ENCODE measurements at places on chromosomes 1 and 21.

- no peak for DNase-seq
Measured at GRCh38 chr21:14766241-14766640, 220.1 kb upstream of the SAMSN1 start.

DNA sequence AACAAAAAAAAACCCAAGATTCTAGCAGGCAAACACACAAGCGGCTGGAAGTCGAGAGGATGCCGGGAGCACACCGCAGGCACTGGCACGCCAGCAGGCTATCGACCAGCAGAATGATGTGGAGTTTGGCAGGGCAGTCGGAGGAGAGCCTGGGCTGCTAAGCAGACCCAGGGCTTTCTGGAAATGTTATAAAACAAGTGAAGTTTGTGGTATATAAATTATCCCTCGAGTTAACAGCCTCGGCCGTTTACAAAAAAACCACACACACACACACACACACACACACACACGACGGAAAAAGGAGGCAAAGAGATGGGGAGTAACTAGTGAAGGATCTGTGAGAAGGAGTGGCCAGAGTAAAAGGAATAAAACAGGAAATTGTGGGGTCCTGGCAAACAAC lies 87.2 kb upstream of the IVNS1ABP start:
- DNase-seq: peak; percentile 59

- no peak for DNase-seq
Measured at GRCh38 chr1:219316066-219316465, 142.4 kb downstream of the LYPLAL1 start.

DNA sequence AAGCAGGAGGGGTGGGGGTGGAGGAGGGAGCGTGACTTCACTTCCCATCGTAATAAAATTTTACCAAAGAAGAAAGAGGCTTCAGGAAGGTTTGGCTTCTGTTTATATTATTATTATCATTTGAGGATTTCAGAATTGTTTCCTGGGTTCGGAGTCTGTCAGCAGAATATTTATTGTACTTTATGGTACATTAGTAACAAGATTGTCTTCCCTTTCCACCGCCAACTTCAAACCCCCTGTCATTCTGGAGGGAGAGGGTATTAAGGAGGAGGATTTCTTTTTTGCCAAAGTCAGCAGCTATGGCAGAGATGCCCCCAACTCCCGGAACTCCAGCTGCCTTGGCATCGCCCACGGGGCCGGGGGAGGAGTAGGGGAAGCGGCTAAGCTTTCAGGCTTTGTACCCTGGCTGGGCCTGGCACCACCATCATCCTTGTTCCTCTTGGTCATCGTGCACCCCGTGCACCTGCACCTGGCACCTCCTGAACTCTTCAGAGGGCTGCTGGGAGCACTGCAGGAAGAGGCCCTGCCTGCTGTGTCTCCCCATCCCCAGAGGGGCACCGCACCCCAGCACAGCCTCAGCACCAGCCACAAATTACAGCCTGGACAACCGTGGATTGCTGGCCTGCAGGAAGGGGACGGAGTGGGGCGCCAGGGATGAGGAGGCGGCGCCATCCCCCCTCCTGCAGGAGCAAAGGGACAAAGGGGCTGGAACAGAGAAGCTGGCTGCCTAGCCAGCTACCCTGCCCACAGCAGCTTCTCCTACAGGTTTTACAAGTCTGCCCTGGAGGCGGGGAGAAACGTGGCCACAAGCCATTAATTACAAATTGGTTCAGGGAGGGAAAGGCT lies 24.0 kb upstream of the PAX7 start:
- no peak for DNase-seq

DNA sequence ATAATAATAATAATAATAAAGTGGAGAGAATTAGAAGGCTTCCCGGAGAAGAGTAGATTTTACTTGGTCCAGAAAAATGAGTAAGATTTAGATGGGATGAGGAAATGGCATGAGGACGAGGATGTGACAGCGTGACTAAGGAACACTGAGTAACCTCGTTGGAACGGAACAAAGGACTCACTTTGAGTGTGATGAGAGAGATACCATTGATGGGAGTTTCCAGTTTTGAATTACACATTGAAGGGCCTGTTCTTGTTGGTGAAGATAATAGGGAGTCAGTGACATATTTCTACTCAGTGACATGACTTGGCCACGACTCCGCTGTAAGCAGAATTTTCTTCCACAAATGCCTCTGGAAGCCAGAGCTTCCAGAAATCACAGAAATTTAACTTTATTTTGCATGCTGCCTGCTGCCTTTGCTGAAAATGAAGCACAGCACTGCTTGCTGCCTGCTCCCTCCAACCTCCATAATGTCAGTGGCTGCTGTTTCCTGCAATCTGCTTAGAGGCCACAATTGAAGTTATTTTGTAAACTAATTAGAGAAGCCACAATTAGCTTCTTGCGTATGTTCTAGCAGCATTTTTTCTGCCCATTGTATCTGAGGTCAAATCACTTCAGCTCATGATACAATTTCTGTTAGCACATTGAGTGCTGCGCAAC lies 33.7 kb upstream of the FBXO28 start:
- peak; percentile 51 for DNase-seq

GRCh38 chr21:21216047-21216446 lies 217.8 kb downstream of the NCAM2 start:
- no peak for DNase-seq

- DNase-seq: no peak
Measured at GRCh38 chr1:112058815-112059450, 69.5 kb upstream of the KCND3 start.

- DNase-seq: no peak
Measured at GRCh38 chr1:157006676-157007075, 38.9 kb downstream of the ARHGEF11 start.

DNA sequence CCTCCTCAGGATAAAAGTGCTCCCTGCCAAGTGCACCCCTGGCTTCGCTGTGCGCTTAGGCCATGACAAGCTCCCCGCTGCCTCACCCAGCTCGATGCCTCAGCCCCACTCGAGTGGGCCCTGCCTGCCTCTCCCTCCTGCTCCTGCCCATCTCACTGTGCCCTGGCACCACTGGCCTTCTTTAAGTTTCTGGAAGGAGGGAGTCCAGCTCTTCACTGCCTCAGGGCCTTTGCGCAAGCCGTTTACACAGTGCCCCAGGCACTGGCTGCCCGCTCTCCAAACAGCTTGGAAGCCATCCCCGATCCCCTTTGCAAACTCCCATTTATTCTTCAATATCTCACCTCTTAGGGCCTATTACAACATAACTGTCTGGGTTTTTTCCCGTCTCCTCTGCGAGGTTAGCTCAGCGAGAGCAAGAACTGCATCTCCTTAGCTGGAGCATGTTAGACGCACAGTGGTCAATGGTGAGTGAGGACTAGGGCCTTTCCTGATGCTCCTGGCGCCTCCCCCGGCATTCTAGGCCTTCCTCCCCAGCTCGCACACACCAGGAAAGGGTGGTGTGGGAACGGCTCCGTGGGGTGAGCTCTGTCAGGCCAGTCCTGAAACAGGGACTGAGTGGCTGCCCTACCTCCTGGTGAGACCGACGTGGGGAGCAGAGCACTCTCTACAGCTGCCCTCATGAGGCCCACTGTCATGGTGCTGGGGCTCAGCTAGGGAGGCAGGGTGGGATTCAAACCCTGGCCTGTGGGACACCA lies 31.9 kb downstream of the PODN start:
- no peak for DNase-seq

DNA sequence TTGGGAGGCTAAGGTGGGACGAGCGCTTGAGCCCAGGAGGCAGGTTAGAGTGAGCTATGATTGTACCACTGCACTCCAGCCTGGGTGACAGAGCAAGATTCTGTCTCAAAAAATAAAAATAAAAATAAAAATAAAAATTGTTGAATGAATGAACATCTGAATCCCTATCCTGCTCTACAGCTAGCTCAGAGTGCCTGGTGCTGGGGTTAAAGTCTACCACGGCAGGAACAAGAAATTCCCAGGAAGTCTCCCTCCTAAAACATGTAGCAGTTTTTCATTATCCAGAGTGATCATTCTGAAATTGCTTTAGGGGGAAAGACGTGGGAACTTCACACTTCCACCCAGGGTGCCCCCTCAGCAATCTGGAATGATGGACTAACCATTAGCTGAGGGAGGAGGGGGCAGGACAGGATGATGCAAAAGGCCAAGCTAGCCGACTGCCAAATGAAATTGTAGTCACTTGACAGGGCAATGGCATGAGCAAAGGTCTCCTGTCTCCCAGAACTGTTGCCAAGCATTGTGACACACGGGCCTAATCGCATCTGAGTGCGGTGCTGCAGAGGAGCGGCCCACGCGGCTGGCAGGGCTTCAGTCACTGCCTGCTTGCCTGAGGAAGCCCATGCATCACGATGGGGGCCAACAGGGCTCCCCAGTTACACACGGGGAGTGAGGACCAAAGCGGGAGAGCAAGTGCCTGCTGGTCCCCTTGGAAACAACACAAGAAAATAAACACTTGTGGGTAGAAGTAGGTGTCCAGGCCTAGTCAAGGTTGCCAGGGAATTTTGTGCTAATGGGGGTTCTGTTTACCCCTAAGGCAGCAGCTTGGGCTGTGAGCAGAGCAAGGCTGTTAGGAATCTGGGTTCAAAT lies 85.7 kb downstream of the NENF start:
- DNase-seq: peak; percentile 65

DNA sequence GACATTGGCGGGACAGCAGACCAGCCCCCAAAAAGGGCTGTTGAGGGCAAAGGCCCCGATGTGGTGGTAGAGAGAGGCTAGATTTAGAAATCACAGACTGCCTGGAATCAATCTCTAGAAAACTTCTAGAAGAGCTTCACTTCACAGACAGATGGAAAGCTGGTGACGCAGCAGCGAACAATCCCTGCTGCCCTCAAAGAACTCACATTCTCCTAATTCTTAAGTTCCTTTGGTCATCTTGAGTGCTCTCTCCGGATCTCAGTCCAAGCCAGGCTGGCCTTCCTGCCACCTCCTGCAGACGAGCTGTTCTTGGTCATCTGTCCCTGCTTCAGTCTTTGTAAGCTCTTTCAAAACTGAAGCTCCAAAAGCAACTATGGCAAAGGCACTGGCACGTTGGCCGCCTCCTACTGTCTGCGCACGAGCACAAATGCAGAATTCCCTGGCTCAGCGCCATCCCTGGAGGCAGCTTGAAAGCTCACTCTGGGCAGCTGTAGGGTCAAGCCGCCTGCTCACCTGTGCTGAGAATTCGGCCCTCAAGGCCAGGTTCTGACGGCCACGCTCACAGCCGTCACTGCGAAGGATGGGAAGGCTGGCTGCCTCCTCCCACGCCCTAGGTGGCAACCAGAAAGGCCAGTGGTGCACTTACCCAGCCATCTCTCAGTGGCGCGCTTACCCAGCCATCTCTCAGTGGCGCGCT lies 110.6 kb downstream of the NPHP4 start:
- no peak for DNase-seq

- DNase-seq: peak; percentile 32
Measured at GRCh38 chr1:244173769-244174168, 122.7 kb downstream of the ZBTB18 start.

DNA sequence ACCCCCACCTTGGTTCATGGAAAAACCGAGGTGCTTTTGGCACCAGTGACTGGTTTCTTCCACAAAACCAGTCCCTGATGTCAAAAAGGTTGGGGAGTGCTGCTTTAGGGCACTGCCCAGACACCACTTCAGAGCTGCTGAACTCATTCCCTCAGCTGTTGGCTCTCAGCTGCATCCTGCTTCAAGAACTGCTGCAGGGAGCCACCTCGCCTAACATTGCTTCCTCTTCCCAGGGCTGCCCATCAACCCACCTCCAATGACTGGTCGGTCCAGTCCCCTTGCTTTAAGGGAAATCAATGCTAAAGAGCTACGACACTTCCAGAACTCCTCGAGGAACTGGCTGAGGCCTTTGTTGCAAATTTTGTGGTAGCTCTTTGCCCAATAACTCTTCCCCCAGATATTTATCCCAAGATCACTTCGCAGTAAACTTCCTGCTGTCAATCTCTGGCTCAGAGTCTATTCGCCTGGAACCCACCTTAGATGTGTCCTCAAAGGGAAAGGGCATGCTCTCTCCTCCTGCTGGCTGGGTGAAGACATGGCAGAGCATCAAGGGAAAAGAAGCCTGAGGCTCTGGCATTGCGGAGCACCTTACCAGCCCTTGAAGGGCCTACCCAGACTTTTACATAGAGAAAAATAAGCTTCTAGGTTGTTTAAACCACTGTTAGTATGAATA lies 29.0 kb downstream of the C1orf52 start:
- no peak for DNase-seq

DNA sequence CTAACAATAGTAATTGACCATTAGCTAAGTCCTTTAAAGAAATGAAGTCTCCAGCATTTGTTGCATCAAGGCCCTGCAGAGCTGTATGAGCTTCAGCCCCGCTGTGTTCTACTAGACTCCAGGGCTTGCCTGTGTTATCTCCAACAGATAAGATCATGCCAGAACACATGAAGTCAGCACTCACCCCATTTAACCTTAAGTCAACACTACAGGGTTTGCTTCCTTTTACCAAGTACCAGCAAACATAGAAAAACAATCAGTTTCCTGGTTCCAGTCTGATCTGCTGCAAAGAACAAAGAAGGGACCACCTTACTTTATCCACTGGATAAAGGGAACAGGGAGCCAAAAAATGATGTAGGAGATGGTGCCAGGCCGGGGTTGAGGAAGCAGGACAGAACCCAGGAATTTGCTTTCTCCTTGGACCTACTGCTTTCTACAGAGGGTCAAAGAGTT lies 41.3 kb upstream of the ENAH start:
- DNase-seq: peak; percentile 98

GRCh38 chr1:114559356-114559755 lies 22.1 kb downstream of the BCAS2 start:
- no peak for DNase-seq

GRCh38 chr1:8378981-8379470 lies 61.1 kb downstream of the SLC45A1 start:
- no peak for DNase-seq

DNA sequence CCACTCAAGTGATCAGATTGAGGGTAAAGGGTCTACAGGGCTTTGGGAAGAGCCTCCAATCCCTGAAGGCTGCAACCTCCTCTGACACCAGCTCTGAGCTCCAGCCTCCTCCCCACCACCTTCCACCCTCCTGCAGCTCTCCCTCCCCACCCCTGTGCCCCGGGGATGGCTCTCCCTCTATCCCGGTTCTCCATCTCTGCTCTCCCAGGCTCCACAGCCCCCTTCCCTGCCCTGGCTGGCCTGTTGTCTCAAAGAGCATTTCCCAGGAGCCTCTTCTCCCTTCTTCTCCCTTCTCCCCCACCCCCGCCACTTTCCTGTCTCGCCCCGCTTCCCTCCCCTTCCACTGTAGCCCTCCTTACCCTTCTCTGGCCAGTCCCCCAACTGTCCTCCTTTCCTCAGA lies 1.1 kb downstream of the PLEKHA6 start:
- no peak for DNase-seq

DNA sequence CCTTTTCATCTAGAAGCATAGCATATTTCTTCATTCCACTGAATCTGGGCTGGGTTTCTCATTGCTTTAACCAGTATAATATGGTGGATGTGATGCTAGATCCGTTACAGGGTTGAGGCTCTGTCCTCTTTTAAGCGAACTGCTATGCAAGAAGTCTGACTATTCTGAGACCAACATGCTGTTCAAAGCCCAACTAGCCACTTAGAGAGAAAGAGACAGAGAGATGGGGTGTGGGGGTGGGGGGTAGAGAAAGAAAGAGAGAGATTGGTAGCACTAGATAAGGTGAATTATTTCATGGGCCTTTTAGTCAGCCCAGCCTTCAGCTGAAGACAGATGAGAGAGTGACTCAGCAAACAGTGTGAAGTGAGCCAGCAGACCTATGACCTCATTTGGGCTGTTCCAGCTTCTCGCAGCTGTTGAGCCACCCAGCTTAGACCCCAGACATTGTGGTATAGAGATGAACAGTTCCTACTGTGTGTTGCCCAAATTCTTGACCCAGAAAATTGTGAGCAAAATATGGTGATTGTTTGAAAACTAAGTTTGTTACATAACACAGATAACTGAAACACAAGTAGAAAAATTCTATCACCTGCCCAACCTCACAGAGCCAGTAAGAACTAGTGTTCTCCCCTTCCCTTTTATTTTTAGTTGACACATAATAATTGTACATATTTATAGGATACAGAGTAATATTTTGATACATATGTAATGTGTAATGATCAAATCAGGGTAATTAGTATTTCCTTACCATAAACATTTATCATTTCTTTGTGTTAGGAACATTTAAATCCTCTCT lies 40.7 kb upstream of the PRKACB start:
- DNase-seq: peak; percentile 90
